ENCODE measurements at places on chromosomes 7 and 10.

- DNase-seq = no peak
Measured at GRCh38 chr10:33773886-33774480, 439.5 kb upstream of the NRP1 start.

GRCh38 chr7:106957766-106958165 is 86.7 kb upstream of the PRKAR2B start:
- no peak for DNase-seq

DNA sequence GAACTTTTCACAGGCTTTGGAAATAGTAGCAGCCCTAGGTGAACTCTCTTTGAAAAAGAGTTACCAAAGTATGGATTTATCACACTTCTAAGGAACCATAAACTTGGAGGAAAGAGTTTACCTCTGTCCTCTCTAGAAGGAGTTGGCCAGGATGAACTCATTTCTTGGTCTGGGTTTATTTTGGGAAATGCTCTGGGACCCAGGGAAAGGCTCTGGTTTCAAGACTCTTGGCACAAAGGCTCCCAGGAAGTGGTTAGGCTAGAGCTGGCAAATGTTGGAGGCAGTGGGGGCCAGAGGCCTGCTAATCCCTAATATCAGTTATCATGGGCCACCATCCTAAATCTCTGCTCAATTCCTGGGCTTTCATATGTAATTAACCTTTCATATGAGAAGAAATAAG is 36.3 kb upstream of the CDK6 start:
- DNase-seq = no peak

DNA sequence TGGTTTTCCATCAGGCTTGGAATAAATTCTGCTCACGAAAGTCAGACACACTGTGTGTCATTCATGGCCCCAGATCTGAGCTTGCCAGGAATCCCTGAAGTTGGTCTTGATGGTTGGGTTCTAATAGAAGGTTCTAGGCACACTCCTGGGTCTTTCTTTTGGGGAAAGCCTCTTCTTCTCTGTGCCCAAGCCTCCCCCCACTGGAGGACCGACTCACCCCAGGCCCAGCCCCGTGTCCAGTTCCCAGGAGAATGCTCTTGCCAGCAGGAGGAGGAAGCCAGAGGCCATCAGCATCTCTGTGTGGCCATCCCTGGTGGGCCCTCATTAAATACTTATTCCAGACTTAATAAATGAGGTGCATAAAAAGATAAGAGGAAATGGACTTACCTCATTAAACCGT is 548.0 kb downstream of the TCERG1L start:
- DNase-seq = no peak

DNA sequence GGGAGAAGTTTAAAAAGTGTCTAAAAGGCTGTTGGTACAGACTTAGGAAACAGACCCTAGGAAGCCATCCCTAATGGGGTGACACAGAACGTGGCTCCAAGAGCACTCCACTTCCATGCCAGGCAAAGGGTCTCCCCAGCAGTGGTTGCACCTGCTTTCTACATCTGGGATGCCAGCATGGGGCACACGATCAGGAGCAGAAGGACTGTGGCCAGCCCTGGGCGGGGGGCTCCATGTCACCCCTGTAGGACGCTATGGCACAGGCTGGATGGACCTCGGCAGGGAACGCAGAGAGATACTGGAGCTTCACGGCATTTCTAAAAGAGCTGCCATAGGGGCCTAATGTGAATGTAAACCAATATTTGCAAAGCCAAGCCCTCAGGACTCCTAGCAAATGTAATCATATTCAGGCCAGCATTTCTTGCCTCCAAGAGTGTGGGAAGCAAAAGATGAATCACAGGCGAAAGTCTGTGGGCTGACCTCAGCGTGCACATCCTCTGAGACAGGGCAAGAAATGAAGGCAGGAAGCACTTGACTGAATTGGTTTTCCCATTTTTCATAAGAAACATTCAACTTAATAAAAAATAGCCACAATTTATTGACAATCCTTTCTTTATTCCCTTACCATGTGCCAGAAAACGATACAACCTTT is 93.9 kb downstream of the ATXN7L1 start:
- peak; percentile 77 for DNase-seq

GRCh38 chr10:103630156-103630555 is 136.7 kb downstream of the NEURL1 start:
- DNase-seq = no peak

GRCh38 chr10:11551916-11552602 is 59.4 kb downstream of the USP6NL start:
- DNase-seq = peak; percentile 71

DNA sequence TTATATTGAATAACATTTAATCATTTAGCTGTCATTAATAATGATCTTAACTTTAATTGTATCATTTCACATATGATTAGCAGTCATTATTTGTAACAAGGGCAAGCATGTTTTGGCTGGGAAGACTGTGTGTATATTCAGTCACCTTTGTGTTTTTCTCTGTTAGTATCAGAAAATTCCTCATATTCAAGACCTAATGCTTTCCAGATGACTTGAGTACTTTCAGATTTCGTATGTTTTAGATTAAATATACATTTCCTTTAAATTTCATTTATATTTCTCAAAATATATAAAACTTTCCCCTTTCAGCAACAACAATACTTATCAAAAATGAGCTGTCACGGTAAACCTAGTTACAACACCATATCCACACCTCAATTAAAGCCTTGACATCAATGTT is 6.3 kb upstream of the CACNA2D1 start:
- no peak for DNase-seq

DNA sequence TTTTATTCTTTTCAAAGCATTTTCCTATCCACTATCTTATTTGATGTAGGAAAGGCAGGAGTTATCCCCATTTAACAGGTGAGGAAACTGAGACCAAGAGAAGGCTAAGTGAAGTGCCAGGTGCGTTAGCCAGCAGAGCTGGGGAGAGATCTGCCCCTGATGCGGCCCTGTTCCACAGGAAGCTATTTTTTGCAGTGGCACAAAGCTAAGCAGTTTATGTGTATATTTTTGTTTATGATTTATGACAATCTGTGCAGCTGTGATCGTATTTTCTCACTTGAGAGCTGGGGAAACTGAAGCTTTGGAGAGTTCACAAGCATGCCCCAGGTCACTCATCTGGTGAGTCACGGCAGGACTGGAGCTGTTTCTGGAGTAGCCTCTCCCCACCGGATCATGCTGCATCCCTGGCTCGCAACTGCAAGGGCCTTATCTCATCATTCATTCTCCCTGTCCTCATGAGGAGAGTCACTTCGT is 38.8 kb downstream of the SLC29A3 start:
- DNase-seq = no peak

DNA sequence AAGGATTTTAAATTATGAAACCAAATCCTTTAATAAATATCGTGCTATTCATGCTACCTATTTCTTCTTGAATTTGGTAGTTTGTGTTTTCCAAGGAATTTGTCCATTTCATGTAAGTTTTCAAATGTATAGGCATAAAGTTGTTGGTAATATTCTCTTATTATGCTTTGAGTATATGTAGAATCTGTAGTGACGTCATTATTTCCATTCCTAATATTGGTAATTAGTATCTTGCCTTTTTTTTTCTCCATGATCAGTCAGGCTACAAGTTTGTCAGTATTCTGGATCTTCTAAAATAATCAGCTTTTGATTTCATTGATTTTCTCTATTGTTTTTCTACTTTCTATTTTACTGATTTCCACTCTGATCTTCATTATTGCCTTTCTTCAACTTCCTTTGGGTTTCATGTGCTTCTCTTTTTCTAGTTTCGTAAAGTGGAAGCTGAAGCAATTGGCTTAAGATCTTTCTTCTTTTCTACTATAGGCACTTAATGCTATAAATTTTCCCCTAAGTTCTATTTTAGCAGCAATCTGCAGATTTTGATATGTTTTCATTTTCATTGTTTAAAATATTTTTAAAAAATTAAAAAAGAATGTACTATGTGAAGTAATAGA is 156.5 kb upstream of the HDAC9 start:
- no peak for DNase-seq

GRCh38 chr10:124127965-124128810 is 34.8 kb upstream of the CHST15 start:
- no peak for DNase-seq

DNA sequence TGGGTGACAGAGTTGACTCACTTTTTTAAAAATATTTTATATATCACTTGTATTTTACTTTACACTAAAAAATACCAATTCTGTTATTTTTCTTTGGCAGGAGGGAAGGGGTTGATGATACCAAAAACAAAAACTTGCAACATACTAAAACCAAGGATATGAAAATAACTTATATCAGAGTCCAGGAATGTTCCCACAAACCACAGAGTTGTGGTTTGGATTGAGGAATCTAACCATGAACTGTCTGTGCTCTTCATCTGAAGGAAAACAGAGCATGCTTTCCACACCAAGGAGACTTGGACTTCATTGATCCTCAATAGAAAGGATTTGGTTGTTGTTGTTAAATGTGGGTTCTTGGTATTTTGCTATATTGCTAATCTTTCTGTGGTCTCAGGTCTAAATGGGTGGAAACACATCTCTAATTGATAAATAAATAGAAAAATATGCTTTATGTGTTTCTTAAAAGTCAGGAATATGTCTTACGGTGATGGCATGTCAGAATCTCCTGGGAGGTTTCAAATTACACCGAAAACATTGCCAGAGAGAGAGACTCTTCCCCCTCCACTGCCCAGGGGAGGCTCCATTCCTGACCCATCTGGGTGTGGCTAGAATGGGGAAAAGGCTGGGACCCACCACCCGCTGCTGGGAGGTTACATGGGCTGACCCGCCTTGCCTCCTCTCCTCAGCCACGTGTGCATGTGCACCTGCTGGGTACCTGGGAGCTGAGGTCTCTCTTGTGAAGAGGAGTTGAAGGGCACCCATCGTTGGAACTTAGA is 46.9 kb upstream of the STK17A start:
- peak; percentile 90 for DNase-seq

DNA sequence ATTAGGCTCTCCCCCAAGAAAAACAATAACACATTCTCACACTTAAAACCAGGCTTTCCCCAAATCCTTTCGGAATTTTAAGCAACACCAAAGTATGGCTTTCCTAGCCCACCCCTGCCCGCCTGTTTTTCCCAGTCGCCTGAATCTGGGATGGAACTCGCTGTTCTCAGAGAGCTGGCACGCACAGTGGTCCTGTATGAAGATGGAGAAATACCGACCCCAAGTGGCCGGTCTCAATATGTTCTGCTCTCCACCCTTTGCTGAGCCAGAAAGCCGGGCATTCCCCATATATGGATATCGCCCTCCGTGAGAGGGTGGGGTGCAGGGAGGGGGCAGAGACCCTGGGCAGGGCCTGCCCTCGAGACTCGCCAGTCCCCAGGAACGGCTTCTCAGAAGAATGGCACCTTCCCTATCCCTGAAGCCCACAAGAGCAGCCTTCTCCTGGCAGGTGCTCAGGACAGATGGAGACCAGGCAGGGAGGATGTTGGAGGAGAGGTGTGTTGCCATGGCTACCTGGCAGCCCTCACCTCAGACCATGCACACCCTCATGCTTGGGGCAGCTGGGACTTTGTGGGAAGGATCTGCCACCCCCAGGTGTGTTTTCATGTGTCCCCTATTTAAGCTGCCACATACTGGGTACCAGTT is 3.4 kb downstream of the TACR2 start:
- no peak for DNase-seq

DNA sequence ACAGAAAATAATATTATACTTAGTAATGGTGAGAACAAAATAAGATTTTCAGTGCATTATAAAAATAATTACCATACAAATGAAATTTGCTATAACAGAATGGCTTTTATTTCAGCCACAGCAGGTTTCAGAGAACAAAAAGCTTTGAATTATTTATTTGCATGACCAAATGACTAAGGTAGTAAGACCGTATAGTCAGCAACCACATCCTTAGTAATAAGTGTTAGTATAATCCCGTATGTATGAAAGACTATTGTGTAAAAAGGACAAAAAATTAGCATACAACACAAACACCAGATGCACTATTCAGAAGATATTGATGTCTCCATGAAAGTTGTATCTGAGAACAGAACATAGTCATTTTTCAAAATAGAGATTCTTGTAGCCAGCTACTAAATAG is 12.2 kb downstream of the PDZD8 start:
- no peak for DNase-seq

DNA sequence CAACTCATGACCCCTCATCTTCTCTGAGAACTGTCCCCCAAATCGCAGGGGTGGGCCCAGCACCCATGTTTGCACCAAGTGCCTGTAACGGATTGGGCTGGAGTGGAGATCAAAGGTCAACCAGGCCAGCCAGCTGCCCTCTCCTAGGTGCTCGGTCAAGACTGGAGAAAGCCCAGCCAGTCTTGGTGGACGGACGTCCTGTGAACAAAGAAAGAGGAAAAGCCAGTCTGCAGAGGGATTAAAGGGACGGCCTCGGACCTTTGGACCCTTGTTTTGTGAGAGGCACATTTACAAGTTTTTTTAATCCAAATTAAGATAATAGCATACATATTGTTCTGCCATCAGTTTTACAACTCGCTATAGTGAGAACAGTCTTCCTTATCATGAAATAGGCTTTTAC is 31.7 kb upstream of the GALNTL5 start:
- DNase-seq = no peak

GRCh38 chr10:97683556-97684367 is 3.3 kb downstream of the AVPI1 start:
- DNase-seq = no peak

DNA sequence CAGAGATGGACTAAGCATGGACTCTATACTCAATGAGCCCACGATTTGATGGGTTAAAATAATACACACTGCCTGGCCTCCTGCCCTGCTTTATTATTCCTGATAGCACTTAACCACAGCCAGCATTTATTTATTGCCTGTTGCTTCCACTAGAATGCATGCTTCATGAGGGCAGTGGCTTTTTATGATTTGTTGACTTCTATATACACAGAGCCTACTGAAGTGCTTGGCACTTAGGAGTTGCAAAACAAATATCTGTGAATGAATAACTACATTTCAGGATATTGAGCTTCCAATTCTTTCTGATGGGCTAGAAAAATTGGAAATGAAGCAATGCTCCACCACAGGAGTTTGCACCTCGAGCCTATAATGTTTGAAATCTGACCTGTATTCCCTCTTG is 513.6 kb upstream of the ZMIZ1 start:
- no peak for DNase-seq

- DNase-seq = no peak
Measured at GRCh38 chr7:17942231-17942630, 1.9 kb upstream of the SNX13 start.

DNA sequence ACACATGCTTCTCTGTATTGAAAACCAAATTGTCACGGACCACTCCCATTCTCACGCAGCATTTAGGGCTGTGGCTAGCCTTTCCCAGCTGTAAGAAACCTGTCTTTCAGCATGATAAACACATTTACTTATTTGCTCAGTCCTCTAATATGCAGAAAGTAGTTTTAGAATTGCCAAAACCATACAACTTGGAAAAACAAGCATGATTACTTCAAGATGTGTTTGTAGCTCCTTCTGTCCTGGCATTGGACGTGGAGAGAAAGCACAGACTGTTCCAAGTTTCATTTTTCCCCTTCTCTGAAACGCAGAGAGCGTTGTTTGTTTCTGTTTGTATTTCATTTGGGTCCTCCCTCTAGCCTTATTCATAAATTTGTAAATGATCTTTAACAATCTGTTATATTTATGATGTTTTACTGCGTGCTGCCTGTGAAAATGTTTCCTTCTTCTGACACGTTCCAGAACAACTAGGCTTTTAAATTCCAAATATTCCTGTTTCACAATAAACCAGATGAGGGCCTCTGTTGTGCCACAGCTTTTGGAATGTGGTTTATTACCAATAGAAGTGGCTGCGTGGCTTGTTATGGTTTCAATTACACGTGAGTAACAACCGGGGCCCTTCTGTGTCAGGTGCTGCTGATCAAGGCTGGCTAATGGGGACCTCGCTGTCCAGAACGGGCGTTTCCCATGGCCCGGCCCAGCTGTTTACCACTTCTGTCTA is 26.1 kb downstream of the MNX1 start:
- peak; percentile 90 for DNase-seq
